NCI-H1092 (cell line): ENCODE measurements at places on chromosomes 3 and 15.
A peak's percentile ranks its signal among the peaks of the same experiment; 100 is the strongest.

DNA sequence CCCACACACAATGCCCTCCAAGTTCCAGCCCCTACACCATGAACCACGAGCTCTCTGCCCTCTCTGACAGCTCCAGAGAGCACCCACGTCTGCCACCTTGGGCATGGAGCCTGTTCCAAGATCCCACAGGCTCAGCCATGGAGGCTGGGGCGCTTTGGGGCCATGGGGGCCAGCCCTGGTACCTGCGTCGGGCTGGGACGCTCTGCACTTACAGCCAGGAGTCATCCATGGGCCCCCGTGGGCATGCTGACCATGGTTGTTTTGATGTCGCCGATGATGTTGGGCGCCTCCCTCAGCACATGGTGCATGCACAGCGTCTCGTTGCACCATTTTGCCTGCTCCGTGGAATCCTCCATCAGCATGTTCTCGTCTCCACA lies 51.9 kb upstream of the UBE2Q2 start:
- no peak for DNase-seq

DNA sequence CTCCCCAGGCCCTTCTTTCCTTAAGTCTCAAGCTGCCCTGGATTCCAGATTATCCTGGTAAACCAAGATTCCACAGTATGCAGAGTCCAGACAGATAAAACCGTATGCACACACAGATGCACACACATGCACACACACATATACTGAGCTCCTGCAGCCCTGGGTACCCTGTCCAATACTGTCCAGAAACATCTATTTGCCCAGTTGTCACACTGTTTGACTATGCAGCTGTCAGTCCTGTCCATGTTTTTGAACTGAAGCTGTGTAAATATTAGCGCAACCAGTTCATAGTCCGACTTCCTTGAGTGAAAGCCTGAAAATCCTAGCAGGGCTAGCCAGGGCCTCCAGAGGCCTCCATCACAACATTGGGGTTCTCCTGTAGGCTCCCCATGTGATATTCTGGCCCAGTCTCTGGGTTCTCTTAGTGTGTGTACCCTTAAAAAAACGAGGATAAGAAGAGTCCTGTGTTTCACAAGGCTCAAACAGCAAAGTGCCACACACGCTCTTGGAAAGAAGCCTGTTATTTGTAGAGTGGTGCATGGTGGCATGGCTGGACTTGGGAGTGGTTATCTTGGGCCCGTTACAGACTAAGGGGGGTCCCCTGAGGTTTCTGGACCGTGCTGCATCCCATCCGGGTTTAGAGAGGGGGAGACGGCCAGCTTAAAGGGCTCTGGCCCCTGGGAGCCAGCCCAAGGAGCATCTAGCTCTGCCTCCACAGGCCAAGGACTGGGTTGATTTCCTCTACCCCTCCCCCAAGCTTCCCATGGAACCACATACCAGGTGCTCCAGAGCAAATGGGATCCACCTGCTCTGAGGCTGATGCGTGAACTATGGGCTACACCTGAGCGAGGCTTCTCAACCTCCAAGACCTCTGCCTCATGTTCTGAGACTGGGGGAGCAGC lies 108.3 kb downstream of the IQSEC1 start:
- DNase-seq = peak; percentile 27

- DNase-seq = no peak
Observed at GRCh38 chr3:48238531-48239085, 2.3 kb upstream of the ZNF589 start.

- DNase-seq = no peak
Observed at GRCh38 chr3:34676436-34676835, 878.0 kb downstream of the PDCD6IP start.

- DNase-seq = no peak
Observed at GRCh38 chr15:64865998-64866520, 24.3 kb downstream of the PLEKHO2 start.

DNA sequence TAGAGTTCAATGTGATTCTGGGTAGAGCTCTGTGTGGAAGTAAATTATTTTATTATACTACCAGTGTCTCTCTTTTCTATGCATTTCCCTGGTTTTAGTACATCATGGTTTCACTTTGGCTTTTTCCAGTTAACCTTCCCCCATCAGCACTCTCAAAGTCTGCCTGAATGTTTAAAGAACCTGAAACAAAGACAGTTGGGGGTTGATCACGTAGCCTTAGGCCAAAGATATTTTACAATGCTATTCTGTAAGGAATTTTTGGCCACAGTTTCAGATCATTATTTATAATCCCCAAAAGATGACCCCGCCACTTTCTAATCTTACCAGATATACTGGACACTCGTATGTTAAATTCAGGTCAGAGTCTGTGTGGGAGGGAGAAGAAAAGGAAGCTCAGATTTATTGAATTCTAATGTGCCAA lies 156.3 kb upstream of the TMC3 start:
- no peak for DNase-seq

DNA sequence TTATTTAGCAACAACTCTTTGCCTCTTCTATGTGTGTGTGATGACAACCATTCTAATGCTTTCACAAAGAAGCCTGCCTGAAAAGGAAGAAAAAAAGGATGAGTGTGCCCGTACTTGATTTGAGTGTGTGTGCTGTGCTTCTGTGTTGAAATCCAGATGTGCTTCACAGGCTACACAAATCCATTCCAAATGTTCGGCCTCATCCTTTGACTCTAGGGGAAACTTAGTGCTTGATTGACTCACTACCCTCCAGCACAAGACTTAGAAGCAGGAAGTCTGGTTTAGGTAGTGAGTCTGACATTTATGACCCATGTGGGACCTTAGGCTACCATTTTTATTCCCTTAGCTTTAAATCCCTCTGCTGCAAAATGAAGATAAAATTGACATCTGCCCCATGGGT lies 108.8 kb upstream of the PLAAT1 start:
- no peak for DNase-seq
